ENCODE measurements at places on chromosomes 2 and 18. TPM values are rescaled to one million over a fixed set of nuclear protein-coding genes. Genes with fewer than 3 reads are reported as not detected.
A peak's percentile ranks its signal among the peaks of the same experiment; 100 is the strongest.

Gene NEU2
- not detected for total RNA-seq

- no peak for ATAC-seq
Measured at GRCh38 chr2:145849466-145849865, 1329.5 kb upstream of the ZEB2 start.

DNA sequence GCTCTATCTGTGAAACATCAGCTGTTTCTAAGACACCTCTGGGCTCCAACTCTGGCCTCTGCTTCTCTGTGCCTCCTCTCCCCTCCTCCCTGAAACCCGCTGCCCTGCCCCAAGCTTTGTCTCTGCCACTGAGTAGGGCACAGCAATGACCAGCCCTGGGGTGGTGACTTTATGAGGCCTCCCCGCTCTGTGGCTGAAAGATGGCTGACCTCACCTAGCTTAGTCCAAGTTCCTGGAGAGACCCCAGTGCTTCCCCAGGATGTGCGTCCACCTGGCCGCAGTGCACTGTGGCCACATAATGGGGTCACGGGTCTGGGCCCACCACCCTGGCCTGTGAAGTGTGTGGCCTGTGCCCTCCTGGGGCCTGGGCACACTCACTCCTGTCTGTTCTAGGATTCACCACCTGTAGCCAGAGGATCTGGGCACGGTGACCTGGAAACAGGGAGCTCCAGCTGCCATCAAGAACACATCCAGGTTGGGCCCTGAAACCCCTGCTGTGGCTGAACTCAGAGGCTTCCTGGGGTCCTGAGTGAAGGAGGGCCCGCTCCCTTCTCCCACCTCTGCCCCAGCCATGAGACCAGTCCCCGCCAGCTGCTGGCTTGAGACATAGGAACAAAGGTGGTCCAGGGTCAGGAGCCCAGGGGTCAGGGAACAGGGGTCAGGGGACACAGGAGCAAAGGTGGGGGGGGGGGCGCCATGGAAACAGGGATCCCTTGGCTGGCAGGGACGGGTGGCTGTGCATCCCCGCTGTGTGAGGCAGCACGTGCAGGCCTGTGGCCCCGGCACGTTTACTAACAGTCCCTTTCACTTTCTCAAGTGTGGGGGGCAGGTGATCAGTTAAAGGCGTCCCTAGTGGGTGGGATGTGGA lies 29.3 kb upstream of the OTOS start:
- no peak for ATAC-seq

- no peak for ATAC-seq
Measured at GRCh38 chr2:43465234-43465633, 130.6 kb downstream of the THADA start.

GRCh38 chr18:45670281-45670962 lies 53.6 kb upstream of the SLC14A1 start:
- ATAC-seq: peak; percentile 60
